ENCODE measurements at places on chromosomes 7 and 10.
A peak's percentile ranks its signal among the peaks of the same experiment; 100 is the strongest.

DNA sequence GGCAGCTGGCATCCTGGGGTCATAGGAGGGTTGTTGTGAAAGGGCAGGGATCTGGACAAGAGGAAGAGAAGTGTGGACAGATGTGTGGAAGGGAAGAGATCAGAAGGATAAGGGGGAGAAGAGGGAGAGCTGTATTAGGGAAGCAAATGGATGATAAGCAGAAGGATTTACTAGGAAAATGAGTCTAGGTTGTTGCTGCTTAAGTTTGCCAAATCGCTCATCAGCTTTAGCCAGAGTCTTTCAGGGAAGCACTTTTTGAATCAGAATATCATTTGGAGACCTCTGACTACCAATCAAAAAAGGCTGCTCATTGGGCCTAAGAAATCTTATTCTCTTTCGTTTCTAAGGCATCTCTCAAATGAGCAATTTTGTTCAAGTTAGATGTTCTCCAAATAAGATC lies 2.6 kb upstream of the CSGALNACT2 start:
- no peak for DNase-seq

- DNase-seq, result no peak
Observed at GRCh38 chr7:108114117-108114841, 15.9 kb downstream of the LAMB4 start.

GRCh38 chr7:151597541-151598444 lies 78.1 kb upstream of the RHEB start:
- DNase-seq, result no peak

GRCh38 chr7:93629291-93629801 lies 54.8 kb upstream of the CALCR start:
- no peak for DNase-seq

DNA sequence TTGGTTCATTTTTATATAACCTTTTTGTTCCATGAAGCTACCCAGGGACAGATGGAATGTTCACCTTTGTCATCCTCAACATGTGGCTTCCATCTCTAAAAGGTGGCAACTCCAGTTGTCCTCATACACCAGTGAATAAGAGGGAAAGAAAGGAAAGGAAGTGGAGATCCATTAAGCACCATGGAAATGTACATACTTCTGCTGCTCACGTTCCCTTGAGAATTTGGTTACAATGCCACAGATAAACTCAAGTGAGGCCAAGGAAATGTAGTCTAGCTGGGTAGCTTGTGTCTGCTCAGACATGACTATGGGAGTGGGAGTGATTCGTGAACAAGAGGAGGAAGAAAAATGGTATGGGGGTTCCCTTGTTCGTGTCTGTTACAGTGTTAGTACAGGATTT lies 237.1 kb upstream of the FAM3C start:
- no peak for DNase-seq

DNA sequence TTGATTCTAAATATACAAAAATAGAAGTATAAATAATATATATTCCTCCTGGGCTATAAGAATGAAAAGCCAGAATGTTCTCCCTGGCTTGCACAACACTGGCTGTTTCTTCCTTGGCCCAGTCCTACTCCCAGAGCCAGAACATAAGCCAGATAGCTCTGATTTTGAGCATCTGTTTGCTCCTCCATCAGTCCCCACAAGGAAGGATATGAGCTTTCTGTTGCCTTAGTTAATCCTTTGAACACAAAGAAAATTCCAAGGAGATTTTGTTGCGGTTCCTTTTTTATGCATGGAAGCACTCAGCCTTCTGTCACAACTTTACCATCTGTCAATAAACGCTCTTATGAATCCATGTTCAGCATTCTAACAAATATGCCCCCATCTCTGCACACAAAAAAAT lies 361.8 kb downstream of the IPMK start:
- DNase-seq, result no peak

DNA sequence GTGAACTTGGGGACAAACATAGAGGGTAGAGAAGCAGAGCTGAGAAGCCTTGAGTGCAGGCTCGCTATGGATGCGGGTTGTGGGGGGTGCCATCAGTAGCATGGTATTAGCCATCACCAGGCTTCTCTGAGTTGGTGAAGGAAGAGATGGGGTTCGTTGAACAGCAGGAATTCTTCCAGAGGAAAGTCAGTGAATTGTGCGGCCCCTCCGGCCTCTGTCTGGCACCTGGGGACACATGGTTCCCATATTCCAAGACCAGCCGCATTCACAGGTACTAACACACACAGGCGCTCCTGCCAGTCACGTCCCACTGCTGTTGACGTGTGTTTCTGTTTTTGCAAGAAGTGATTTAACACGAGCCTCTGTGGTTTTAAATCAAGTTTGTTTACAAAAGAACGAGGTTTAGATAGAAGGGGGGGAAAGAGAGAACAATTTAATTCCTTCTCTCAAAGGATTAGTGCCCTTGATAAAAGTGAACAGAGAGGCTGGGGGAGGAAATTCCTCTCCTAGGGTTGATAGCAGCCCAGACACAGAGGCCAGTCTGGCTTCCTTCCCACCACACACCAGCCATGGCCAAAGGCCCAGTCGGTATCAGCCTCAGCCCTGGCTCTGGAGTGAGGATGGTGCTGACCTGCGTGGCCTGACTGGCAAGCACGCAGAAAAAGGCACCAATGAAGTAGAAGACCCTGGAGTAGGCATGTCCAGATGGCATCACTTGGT lies 252.6 kb upstream of the IGFBP3 start:
- DNase-seq, result no peak

DNA sequence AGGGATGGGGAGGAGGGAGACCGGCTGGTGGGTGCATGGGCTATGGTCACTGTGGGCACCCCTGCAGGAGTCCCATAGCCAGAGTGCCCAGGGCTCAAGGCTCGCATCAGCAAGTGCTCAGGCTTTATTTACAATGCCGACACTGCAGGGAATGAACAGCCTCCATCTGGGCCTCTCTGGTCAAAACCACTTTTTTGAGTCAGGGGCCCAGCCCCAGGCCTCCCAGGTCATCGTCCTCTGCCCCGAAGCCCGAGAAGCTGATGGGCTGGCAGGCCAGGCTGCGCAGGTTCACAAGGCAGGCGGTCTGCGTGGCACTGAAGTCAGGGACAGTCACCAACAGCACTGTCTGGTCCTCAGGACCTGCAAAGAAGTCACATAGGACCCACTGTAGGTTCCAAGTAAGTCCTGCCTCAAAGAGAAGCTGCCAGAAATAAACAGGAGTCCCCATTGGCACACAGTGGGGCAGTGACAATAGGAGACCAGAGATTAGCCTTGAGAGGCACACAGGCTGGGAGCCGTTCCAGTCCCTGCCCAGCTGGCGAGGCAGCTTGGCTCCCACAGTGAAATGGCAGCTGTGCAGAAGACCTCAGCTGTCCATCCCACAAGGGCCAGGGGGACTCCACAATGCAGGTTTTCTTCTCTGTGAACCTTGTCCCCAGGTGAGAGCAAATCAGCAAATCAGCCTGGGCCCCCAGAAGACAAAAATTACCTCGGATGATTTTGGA lies 8.6 kb downstream of the POLD2 start:
- DNase-seq, result no peak

DNA sequence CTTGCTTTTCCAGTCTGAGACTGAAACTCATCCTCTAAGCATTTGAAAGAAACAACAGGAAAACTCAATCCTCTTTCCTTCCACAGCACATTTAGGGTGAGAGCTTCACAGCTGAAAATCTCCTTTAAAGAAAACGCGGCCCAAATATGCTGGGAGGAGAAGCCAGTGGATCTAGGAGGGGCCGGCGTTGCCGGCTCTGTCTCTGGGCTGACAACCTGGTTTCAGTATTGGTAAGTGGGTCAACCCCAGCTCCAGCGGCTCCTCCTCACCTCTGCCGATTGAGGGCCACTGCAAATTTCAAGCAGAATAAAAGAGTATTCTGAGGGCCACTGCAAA lies 75.3 kb upstream of the CPXM2 start:
- DNase-seq, result no peak

DNA sequence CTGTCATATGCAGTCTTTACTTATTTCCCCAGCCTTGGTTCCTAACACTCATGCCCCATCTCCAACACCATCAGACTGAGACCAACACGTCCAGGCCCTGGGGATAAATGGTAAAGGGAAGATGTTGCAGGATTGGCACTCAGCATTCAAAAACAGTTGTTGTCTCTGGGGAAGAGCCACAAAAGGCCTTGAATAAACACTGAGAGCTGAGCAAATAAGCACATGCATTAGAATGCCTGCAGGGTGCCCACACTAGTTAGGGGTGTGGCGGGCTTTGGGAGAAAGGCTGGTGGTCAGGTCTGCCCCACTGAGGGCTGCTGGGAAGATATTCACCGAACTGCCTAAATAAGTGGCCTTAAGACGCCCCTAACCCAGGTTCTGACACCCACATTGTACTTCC lies 391.0 kb downstream of the GFRA1 start:
- no peak for DNase-seq

DNA sequence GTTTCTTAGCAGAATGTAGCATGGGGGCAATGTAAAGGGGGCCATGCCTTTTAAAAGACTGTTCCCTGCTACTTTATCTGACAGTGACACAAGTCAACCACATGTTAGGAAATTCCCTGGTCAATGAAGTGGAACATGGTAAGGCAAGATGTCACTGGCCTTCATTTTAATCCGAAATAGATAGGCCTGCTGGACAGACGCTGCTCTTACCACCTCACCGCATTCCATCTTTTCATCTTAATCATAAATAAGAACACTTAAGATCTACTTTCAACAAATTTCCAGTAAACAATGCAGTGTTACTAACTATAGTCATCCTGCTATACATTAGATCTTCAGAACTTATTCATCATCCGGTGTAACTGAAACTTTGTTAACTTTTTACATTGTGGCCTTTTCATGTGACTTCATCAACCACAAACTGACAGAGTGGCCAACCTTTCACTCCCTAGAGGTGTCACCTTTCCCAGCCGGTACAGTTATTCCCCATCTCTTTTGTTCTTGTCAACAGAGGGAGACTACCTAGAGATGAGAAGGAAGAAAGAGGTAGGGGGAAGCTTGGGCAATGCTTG lies 15.6 kb downstream of the ASB4 start:
- DNase-seq, result no peak

DNA sequence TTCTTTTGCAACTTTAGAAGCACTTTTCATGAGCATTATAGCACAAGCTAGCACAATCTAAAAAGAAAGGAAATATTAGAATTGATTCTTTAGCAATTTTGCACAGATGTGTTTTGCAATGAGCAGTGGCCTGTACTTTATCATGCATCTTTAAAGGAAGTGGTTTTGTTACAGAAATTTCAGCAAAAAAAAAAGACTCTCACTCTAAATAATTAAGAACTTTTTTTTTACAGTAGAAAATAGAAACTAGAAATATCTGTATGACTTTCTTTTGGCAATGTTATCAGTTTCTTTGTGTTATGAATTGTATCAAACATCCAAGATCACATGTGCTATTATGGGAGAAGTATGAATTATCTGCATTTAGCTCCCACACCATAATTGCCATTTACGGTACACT lies 195.7 kb upstream of the KLF6 start:
- peak; percentile 30 for DNase-seq

GRCh38 chr10:71727738-71728737 lies 8.5 kb upstream of the C10orf105 start:
- peak; percentile 76 for DNase-seq

DNA sequence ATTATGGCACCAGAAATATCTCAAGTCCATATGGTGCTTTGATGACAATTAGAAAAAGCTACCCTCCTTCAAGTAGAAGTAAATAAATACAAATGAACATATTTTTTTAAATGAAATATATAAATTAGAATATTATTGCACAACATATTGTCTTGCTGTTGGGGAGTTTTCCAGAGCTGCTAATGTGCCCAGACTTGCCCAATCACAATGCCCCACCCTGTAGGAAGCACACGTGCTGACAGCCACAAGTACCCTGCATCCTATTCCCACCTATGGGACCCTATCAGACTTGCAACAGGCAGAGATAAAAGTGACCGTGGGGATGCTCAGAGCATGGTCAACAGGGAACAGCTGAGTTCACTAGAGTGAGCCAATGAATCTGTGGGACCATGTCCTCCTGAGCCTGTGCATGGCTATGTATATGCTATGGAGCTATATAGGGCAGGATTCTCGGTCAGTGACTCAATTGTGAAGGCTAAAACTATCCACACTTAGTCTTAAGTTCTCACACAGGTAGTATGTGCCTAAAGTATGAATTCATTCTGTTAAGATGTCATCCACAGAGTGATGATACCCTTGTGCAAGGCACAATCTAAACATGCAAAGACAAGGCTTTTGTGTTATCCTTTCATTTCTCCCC lies 336.0 kb downstream of the HGF start:
- DNase-seq, result no peak

GRCh38 chr7:136594739-136595144 lies 273.7 kb upstream of the CHRM2 start:
- no peak for DNase-seq

DNA sequence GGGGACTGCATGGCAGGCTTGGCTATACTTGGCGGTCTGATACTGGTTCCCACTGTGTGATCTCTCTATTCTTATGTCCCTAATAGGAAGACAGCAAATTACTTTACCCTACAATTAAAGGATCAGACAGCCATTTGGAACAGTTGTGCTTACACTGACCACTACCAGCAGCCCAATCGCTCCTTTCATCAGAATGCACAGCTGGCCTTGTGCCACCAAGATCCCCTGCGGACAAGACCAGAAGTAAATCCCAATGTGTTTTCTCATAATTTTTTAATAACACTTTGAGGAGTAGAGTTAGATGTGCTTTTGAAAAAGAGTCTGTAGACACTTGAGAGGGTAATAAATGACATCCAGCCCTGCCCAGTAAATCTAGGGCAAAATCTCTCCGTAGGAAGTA lies 297.2 kb upstream of the ZNF32 start:
- no peak for DNase-seq

- DNase-seq, result peak; percentile 53
Observed at GRCh38 chr7:24665564-24666294, 91.5 kb downstream of the GSDME start.

DNA sequence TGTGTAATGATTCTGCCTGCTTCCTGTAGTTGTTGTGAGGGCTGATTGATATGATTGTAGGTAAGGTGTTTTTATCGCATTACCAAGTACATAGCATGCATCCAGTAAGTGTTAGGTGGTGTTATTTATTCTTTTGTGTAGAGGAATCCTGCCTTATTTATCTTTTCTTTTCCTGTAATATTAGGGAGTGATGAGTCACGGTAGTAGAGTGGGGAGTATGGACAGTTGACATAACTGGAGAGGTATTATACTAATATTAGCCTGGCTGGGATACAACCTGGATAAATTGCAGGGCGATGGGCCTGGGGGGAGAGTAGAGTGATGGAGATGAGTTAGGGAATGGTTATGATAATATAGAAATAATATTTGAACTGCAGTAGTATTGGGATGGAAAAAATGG lies 9.8 kb downstream of the SDK1 start:
- no peak for DNase-seq

- DNase-seq, result no peak
Observed at GRCh38 chr7:16562456-16563220, 36.0 kb downstream of the LRRC72 start.
